ENCODE measurements at places on chromosomes 4 and X. TPM values are rescaled to one million over a fixed set of nuclear protein-coding genes. Genes with fewer than 3 reads are reported as not detected.

The BCLAF3 gene
- 4.4 TPM for total RNA-seq

The RPL9 gene
- total RNA-seq, result 1,221 TPM

The SLC2A9 gene
- 1.9 TPM for total RNA-seq

The SLC4A4 gene
- 5.9 TPM for total RNA-seq

The HTN1 gene
- total RNA-seq, result not detected

The PDE6B gene
- total RNA-seq, result 14.6 TPM

The CT45A5 gene
- total RNA-seq, result not detected

The DMRTC1 gene
- total RNA-seq, result not detected

The ATP2B3 gene
- total RNA-seq, result 0.07 TPM

GRCh38 chr4:22678940-22679854 is 13.5 kb upstream of the GBA3 start:
- no peak for DNase-seq

- DNase-seq, result no peak
Measured at GRCh38 chr4:56870946-56871345, 36.8 kb upstream of the REST start.

GRCh38 chrX:124239324-124239723 is 93.1 kb upstream of the TEX13D start:
- DNase-seq, result no peak

DNA sequence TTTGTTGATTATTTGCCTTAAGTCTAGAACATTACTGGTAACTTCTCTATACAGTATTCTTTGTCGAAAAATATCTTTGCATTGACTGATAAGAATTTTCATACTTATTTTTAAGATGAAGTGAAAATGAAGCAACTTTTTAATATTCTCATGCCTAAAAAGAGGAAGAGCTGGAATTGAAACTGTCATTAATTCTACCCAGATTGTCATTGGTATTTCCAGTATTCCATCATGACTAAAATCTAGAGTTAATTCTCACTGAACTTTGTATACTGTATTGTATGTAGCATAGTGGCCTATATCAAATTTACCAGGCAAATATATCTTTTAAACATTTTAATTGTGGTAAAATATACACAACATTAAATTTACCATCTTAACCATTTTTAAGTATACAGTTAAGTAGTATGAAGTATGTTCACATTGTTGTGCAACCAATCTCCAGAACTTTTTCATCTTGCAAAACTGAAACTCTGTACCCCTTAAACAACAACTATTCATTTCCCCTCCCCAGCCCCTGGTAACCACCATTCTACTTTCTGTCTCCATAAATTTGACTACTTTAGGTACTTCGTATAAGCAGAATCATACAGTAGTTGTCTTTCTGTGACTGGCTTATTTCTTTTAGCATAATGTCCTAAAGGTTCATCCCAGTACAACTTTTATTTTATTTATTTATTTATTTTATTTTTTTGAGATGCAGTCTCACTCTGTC is 24.3 kb upstream of the ZNF41 start:
- no peak for DNase-seq

- peak; percentile 51 for DNase-seq
Measured at GRCh38 chr4:183636503-183636902, 22.5 kb downstream of the RWDD4 start.

DNA sequence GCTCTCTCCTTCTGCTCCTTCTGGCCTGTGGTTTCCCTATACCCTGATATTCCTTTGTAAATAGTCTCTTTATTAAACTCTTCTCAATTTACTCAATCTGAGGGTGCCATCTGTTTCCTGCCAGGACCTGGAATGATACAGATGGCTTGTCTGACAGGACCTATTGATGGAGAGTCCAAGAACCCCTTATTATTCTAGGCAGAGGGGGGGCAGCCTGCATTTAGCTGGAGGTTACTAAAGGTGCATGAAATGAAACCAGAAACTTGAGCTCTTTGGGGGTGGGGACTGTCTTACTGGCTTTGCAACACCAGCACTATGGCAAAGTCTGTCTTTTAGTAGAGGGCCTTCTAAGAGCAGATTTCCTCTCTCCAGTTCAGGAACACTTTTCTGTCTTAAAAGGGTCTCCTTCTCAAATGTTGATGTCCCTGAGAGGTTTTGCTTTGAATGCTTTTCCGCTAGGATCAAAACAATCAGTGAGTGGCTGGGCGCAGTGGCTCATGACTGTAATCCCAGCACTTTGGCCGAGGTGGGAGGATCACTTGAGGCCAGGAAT is 162.5 kb upstream of the MED14 start:
- no peak for DNase-seq

- no peak for DNase-seq
Measured at GRCh38 chrX:70554081-70554480, 109.4 kb downstream of the DLG3 start.

- peak; percentile 75 for DNase-seq
Measured at GRCh38 chr4:82780752-82781231, 17.8 kb downstream of the SCD5 start.

DNA sequence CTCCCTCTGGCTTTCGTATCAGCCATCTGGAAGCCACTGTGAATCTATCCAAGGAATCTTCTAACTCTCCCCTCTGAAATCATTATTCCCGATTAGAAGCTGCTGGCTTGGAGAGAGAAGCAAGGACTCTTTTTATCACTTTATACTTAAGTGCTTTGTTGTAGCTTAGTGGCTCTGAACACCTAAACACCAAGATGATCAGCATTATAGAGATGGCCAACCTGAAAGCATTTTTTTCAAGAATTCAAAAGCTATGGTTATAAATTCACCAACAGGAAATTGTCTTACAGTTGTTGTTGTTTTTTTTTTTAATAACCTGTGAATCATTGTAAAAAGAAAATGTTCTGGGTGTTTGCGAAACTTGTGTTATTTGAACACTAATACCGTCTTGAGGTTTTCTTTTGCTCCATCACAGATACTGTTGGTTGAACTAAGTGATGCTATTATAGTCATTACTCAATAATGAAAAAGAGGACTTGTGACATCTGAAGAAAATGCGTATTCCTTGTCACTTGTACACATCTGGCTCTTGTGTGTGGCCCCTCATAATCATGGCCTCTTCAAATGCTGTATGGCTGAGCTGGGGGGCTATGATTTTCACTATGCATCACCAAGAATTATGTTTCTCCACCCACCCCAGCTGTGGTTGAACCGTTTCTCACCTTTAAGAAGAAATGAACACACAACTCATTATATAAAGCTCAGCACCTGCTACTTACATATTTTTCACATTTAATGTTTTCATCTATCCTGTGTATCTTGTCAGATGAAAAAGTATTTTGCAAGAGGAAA is 11.8 kb upstream of the SMIM43 start:
- no peak for DNase-seq

GRCh38 chr4:164701665-164702064 is 52.3 kb upstream of the SMIM31 start:
- no peak for DNase-seq

- DNase-seq, result no peak
Measured at GRCh38 chr4:40502934-40503333, 126.7 kb downstream of the RBM47 start.

- DNase-seq, result no peak
Measured at GRCh38 chrX:112247714-112248113, 165.1 kb upstream of the TRPC5 start.

GRCh38 chr4:1871471-1872021 is 353 bp downstream of the NSD2 start:
- DNase-seq, result peak; percentile 77
